ENCODE measurements at places on chromosomes 12 and 14. TPM values are rescaled to one million over a fixed set of nuclear protein-coding genes. Genes with fewer than 3 reads are reported as not detected.

- H3K4me1 ChIP-seq, result peaks cover 8% of the 10 kb centered on the region
- H3K27me3 ChIP-seq, result no peaks in the 10 kb centered on the region
- no peaks in the 10 kb centered on the region for H3K36me3 ChIP-seq
- H3K4me3 ChIP-seq, result no peak overlapping the region
- no peak for DNase-seq
- no peak overlapping the region for H3K27ac ChIP-seq
Observed at GRCh38 chr12:88472248-88472647, 108.0 kb downstream of the KITLG start.

DNA sequence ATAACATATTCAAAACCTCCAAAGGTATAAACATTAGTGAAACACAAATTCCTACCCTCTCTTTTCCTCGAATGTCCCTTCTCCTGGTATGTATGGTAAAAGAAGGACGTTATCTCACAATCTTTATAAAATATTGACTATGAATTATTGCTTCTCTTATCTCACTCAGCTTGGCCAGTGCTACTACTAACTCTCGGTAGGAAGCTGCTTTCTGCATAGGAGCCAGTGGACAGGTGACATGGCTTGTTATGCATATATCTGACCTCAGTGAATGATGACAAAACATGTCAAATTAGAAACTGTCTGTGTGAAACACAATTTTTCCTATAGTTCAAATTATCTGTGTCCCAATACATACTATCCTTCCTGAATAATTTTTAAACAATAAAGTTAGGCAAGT is 48.5 kb upstream of the FLRT2 start:
- no peaks in the 10 kb centered on the region for H3K4me1 ChIP-seq
- no peak for DNase-seq
- no peak overlapping the region for H3K4me3 ChIP-seq
- no peak overlapping the region for H3K27ac ChIP-seq
- no peaks in the 10 kb centered on the region for H3K36me3 ChIP-seq
- H3K27me3 ChIP-seq, result no peaks in the 10 kb centered on the region

- DNase-seq, result no peak
- peaks cover 10% of the 10 kb centered on the region for H3K4me1 ChIP-seq
- H3K4me3 ChIP-seq, result no peak overlapping the region
- H3K27ac ChIP-seq, result no peak overlapping the region
- H3K27me3 ChIP-seq, result no peaks in the 10 kb centered on the region
Observed at GRCh38 chr12:15897433-15897832, 13.7 kb upstream of the DERA start.

- H3K27ac ChIP-seq, result no peak overlapping the region
- no peaks in the 10 kb centered on the region for H3K36me3 ChIP-seq
- H3K4me1 ChIP-seq, result no peaks in the 10 kb centered on the region
- no peak overlapping the region for H3K4me3 ChIP-seq
- DNase-seq, result no peak
Observed at GRCh38 chr14:25904446-25904845, 693.4 kb downstream of the NOVA1 start.

- H3K36me3 ChIP-seq, result no peaks in the 10 kb centered on the region
- H3K4me1 ChIP-seq, result no peaks in the 10 kb centered on the region
- no peaks in the 10 kb centered on the region for H3K27me3 ChIP-seq
- no peak overlapping the region for H3K27ac ChIP-seq
- no peak overlapping the region for H3K4me3 ChIP-seq
- DNase-seq, result no peak
Observed at GRCh38 chr12:15851045-15851620, 31.1 kb upstream of the STRAP start.

DNA sequence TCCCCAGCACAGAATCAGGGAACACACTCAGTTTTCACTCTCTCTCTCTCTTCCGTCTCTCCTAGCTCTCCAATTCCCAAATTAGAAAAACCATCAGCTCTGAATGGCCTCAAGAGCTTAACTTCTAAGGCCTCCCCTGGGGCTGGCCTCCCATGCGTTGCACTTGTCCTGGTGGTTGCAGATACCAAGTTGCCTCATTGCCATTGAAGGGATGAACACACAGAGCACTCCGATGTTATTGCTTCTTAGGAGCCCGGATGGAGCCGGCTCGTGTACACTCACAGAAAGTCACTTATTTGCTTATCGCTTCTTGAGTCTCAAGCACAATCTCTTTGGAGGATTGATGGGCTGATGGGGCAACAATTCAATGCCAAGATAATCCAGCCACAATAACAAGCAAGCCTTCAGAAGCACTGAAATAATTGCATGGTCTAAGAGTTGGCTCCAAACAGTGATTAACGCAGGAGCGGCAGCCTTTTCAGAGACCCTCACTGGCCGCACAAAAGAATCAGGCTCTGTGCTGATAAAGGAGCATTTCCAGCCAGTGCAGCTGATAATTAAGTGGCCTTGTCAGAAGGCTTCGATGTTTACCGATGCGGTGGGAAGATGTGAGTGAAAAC is 175.8 kb upstream of the TMEM132C start:
- no peaks in the 10 kb centered on the region for H3K4me1 ChIP-seq
- DNase-seq, result no peak
- no peaks in the 10 kb centered on the region for H3K27me3 ChIP-seq
- no peak overlapping the region for H3K4me3 ChIP-seq
- H3K36me3 ChIP-seq, result no peaks in the 10 kb centered on the region

- no peaks in the 10 kb centered on the region for H3K4me1 ChIP-seq
- no peak overlapping the region for H3K27ac ChIP-seq
- H3K36me3 ChIP-seq, result no peaks in the 10 kb centered on the region
- no peak overlapping the region for H3K4me3 ChIP-seq
- no peak for DNase-seq
Observed at GRCh38 chr12:90585640-90586304, 369.2 kb downstream of the CCER1 start.

DNA sequence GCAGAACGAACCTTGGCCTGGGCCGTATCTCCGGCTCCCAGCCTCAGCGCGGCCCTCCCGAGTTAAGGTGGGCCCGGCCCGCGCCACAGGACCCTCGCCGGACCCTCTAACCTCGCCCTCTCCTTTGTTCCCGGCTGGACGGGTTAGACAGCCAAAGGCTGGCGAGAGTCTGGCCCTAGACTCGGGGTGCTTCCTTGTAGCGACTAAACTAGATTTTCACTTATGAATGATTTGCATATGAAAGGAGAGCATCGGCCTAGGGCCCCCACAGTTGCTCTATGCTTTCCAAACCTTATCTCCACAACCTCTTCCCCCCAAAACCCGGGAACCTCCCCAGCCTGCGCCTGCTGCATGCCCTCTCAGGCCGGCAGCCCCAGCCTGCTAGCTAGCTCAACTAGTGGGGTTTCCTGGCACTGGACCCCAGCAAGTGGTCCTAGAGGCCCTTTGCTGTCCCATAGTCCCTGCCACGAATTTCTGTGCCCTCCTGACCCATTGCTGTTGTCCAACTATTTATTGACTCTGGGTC is 2.0 kb downstream of the HOXC5 start:
- H3K4me3 ChIP-seq, result no peak overlapping the region
- peaks cover 93% of the 10 kb centered on the region for H3K27me3 ChIP-seq

DNA sequence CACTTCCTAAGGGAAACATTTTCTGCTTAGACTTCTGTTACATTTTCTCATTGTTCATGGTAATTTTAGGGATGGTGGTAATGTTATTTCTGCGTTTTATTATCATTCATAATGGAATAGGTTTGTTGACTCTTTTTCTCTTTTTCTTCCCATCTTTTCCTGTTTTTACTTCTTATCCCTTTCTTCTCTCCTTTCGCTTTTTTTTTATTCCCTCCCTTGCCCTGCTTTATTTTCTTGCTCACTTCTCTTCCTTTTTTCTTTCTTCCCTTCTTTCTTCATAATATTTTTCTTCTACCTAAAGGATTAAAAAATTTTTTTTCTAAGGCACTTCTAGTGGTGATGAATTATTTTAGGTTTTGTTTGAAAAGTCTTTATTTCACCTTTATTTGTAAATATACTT is 45.6 kb downstream of the CNOT2 start:
- DNase-seq, result no peak
- no peaks in the 10 kb centered on the region for H3K27me3 ChIP-seq
- H3K4me1 ChIP-seq, result peaks cover 8% of the 10 kb centered on the region
- H3K36me3 ChIP-seq, result no peaks in the 10 kb centered on the region
- no peak overlapping the region for H3K27ac ChIP-seq
- H3K4me3 ChIP-seq, result no peak overlapping the region

DNA sequence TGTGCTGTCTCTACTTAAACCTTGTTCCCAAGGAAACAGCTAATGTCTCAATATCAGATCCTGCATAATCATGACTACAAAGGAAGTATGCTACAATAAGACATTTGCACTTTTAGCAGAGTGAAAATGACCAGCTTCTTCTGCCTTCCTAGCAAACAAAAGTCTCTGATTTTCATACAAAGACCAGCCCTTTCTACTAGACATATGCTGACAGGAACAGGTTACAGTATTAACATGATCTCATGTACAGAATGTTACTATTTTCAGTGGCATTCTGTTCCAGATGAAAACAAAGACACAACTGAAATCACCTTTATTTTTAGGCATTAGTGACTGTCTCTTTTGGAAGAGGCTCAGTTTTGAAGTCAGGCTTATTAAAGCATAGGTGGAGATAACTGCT is 228.6 kb downstream of the MED13L start:
- no peak overlapping the region for H3K4me3 ChIP-seq
- H3K27me3 ChIP-seq, result no peaks in the 10 kb centered on the region
- DNase-seq, result no peak

GRCh38 chr14:42965512-42965911 is 1358.8 kb downstream of the LRFN5 start:
- no peak overlapping the region for H3K4me3 ChIP-seq
- H3K27ac ChIP-seq, result no peak overlapping the region
- no peaks in the 10 kb centered on the region for H3K27me3 ChIP-seq
- no peak for DNase-seq

GRCh38 chr12:95637010-95637409 is 85.7 kb upstream of the USP44 start:
- peaks cover 7% of the 10 kb centered on the region for H3K4me1 ChIP-seq
- DNase-seq, result no peak
- H3K27ac ChIP-seq, result no peak overlapping the region
- H3K4me3 ChIP-seq, result no peak overlapping the region

Gene C12orf50
- total RNA-seq, result not detected

Gene TBC1D30
- total RNA-seq, result 14.8 TPM

Gene ALDH2
- total RNA-seq, result 329 TPM

Gene SEL1L
- total RNA-seq, result 108 TPM

Gene LRP6
- total RNA-seq, result 55.8 TPM
